Activated T-helper 17 cell treated with anti-CD3 and anti-CD28 coated beads, Interleukin-2, amount 50 U/mL, for 72 hours (primary cell): ENCODE measurements at places on chromosomes 6 and 20. TPM values are rescaled to one million over a fixed set of nuclear protein-coding genes. Genes with fewer than 3 reads are reported as not detected.

DNA sequence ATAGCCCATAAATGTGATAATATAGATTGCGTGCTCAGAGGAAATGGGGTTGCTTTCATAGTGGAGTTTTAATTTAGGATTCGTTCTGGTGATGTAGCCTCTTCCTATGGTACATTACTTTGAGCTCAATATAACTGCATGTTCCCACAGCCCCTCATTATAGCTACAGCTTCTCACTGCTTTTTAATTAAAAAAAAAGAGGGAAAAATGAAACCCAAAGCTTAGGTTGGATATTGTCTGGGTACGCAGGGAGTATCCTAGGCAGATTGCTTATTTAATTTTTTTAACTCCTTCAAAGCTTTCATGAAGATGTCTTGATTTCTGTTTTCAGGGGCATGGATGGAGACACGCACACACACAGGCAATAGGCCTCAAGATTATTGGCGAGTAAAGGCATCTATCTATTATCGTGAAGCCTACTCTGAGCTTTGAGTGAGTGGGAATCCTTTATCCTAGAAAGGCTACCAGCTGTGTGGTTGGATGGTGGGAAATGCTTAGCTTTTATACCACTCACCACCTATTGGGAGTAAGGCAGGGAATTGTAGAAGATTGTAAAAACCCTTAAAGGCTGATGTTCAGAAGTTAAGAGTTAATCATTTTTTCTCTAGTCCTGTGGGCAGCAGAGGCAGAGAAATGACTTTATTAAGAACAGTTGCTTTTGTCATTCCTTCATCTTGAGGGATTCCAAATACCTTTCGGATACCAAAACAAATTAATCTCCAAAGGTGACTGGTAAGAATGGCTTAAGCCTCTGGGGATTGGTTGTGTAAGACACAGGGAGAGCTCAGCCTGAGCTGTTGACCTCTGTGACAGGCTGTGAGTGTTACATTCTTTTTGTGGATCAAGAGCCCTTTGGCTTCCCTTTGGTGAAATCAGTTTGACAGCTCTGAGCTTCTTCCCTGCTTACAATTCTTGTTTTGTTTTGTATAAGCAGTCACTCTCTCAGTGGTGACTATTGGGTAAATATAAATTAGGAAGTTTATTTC, 33.4 kb downstream of the CTNNBL1 start:
- ATAC-seq: no peak

Gene ZNFX1
- 32.8 TPM for total RNA-seq

Gene BMP2
- not detected for total RNA-seq

Gene PXMP4
- 6.7 TPM for total RNA-seq

DNA sequence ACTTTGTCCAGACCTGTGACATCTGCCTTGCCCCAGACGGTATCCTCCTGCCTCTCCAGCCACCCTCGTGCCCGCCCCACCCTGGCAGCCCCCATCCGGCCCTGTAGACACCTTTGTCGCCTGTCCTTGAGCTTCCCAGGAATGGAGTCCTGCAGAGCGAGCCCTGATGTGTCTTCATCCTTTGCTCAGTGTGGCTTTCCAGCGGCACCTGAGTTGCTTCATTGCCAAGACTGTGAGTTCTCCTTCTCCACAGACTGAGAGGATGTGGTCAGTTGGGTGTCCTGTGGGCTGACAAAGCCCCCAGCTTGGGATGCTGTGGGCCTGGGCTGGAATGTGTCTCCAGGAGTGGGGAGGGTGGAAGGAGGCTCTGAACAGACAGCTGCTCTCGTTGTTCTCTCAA, 1.7 kb upstream of the CST4 start:
- ATAC-seq: no peak

Gene PIM1
- 403 TPM for total RNA-seq

Gene SEL1L2
- not detected for total RNA-seq

Gene RHAG
- not detected for total RNA-seq

Gene HSPA1L
- 2.9 TPM for total RNA-seq

DNA sequence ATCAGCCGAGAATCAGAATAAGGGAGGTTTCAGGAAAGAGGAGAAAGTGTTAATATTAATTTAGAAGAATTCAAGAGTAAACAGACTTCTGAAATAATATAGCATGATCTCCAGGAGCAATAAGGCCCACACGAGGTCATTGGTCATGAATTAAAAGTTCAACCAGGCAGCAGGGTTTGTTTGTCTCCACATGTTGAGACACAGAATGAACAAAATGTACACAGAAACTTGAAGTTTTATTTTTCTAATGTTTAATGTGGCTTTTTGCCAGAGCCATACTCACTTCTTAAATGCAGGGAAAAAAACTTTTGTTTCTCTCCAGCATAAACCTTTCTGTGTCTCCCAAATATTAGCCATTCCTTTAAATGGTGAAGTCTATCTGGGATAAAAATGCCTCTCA, 504.5 kb downstream of the HDGFL1 start:
- ATAC-seq: no peak

GRCh38 chr6:16968101-16968500, 133.7 kb upstream of the STMND1 start:
- ATAC-seq: no peak

Gene RTF2
- total RNA-seq: 62.4 TPM

- no peak for ATAC-seq
Measured at GRCh38 chr6:56140090-56140489, 107.3 kb downstream of the COL21A1 start.

- ATAC-seq: no peak
Measured at GRCh38 chr6:136034422-136034821, 182.9 kb downstream of the PDE7B start.

- no peak for ATAC-seq
Measured at GRCh38 chr6:423799-424345, 32.3 kb downstream of the IRF4 start.

GRCh38 chr20:61848851-61849250, 216.8 kb downstream of the TAF4 start:
- ATAC-seq: no peak
